ENCODE measurements at places on chromosomes 16 and 17.

DNA sequence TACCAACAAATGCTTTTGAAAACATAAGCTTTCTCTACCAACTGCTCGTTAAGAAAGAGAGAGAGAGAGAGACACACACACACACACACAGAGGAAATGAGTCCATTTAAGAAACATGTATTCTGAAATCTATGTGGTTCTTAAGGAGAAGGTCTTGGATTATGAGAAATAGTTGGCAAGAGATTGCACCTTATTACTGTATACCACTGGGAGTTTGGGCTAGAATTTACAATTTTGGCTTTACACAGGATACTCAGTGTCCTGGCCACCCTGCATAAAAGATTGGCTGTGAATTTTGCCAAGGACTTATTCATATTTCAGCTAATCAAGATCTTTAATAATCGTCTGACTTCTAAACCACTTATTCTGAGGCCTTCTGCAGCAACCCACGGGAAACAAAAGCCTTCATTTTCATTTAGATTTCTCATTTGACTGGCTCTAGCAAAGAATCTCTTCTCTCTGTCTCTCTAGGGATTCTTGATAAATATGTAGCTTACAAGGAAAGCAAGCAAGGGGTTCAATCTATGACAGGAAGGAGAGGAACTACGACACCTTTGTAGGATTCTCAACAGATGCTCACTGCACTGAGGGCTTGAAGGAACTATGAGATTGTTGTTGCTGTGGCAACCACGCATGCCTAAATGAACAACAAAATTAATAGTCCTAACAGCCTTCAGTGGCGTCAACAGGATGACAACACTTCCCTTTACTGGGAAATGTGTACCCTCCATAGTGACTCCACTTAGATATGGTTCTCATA is 75.3 kb upstream of the GNAO1 start:
- no peak for DNase-seq

GRCh38 chr16:81316176-81316496 is 1.4 kb downstream of the GAN start:
- no peak for DNase-seq

- DNase-seq = no peak
Observed at GRCh38 chr16:79970551-79971236, 370.2 kb upstream of the MAF start.

DNA sequence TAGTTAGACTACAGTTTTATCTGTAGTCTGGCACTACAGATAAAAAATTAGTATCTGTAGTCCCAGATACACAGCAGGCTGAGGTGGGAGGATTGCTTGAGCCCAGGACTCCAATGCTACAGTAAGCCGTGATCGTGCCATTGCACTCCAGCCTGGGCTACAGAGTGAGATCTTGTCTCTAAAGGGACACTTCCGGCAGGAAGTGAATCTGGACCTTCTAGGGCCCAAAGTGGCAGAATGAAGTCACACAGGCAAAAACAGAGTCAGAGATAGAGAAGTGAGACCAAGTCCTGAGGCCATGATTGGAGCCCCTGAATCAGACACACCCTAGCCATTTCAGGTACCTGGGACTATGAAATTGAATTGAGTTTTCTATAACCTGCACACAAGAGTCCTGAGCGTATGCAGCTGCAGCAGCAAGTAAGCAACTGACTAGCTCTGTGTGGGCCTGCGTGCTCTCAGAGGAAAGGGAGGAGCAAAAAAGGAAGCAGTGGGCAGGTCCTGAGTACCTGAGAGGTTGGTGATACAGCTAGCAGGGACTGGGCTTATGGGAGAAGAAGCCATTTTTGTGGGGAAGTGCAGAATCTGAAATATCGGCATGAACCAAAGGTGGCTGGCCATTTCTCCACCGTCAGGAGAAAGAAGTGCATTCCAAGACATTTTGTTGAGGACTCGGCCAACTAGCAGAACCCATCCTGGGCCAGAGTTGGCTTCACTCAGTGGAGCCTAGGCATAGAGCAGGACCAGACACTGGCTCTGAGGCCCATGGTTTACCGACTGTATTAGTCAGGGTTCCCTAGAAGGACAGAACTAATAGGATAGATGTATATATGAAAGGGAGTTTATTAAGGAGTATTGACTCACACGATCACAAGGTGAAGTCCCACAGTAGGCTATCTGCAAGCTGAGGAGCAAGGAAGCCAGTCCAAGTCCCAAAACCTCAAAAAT is 27.2 kb upstream of the BRD7 start:
- DNase-seq = no peak

GRCh38 chr16:69166946-69167930 is 19.7 kb upstream of the SNTB2 start:
- no peak for DNase-seq

DNA sequence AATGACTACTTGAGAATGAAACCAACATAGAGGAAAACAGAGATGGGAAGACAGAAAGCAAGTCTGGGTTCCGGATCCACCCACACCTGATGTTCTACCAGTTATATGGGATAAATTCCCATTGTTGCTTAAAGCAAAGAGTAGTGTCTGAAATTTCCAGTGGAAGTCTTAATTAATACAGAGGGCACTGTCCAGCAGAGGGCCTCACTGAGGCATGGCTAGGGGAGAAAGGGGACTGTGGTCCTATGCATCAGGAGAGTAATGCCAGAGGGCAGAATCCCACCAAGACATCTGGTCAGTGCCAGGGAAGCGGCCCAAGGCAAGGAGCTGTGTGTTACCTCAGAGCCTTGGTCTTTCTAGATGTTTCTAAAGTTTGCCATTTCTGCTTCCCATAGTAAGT is 7.5 kb upstream of the UMOD start:
- DNase-seq = no peak

DNA sequence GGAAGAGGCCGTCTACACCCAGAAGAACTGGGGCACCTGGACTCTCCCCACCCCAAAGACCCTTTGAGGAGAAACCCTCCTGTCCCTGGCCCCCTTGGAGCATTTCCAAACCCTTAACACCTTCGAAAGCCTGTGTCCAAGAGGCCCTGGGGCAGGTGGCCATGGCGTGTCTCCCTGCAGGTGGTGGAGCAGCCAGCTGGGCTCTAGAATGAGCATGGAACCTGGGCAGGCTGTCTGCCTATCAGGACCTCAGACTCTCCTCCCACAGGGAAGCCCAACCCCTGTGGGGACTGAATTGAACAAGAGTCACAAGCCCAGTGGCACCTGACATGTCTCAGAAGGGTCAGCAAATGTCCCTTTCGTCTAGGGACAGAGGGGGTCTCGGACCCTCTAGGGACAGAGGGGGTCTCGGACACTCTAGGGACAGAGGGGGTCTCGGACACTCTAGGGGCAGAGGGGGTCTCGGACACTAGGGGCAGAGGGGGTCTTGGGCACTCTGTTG is 8.4 kb downstream of the CBX4 start:
- no peak for DNase-seq

GRCh38 chr17:149231-149630 is 11.9 kb downstream of the SCGB1C2 start:
- no peak for DNase-seq

- DNase-seq = no peak
Observed at GRCh38 chr17:57919918-57920317, 35.3 kb downstream of the CUEDC1 start.

- DNase-seq = peak; percentile 6
Observed at GRCh38 chr16:73956587-73957494, 339.8 kb upstream of the PSMD7 start.

DNA sequence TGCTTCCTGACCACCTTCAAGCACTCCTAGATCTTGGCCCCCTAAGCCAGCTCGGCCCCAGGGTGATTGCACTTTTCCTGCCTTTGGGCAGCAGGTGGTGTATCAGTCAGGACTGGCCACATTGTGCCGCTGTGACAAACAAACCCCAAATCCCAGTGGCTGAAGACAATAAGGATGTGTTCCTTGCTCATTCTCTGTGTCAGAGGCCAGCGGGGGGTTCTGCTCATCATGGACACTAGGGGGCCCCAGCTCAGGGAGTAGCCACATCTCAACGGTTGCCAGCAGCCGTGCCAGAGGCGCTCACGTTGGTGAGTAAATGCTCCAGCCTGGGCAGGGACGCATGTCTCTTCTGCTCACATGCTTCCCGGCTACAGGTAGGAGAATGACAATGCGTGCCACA is 60.4 kb downstream of the ZDHHC7 start:
- peak; percentile 33 for DNase-seq

DNA sequence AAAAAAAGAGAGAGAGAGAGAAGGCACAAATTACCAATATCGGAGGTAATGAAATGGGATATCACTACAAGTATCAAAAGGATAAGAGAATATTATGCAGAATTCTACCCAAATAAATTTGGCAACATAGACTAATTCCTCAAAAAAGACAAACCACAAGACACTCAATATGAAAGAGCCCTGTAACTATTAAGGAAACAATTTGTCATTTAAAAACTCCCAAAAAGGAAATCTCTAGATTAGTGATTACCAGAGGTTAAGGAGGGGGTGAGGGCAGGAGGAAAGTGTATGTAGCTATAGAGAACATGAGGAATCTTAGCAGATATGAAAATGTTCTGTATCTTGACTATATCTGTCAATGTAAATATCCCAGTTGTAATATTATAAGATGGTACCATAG is 54.0 kb downstream of the CFDP1 start:
- no peak for DNase-seq

DNA sequence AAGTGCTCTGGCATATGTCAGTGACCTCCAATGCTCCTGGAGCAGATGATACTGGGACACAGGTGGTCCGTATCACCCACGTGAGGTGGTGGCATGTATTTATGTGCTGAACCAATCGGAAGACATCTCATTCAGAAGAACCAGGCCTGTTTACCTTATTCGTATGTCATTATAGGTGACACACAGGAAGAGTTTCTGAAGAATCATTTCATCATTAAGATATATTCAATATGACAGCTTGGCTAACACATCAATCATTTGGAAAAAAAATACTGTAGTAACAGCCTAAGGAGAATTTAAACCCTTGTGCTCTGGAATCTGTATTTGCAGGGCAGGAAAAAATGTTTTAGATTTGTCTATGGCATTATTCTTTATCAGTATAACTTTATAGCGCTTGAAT is 44.6 kb downstream of the RBFOX1 start:
- DNase-seq = no peak

GRCh38 chr16:22358000-22358399 is 16.4 kb downstream of the CDR2 start:
- peak; percentile 57 for DNase-seq
